ENCODE measurements at places on chromosomes 13 and 19.

DNA sequence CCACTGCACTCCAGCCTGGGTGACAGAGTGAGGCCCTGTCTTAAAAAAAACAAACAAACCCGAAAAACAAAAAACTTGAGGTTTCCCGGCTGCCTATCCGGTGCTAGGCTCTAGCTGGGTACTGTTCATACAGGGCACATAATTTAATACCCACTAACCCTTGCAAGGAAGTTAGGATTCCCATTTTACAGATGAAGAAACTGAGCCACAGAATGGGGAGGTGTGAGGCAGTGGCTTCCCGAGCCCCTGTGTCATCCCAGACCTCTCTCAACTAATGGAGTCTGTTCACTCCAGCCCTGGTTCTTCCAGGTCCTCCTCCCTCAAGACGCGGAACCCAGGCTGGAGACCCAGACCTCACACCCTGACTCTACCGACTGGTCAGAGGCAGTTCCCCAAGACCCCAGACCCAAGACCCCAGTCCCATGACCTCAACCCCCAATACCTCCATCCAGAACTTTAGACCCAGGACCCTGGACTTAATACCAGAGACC lies 576 bp downstream of the APBA3 start:
- no peak for DNase-seq

- DNase-seq: no peak
Observed at GRCh38 chr19:13267889-13268288, 117.7 kb downstream of the IER2 start.

DNA sequence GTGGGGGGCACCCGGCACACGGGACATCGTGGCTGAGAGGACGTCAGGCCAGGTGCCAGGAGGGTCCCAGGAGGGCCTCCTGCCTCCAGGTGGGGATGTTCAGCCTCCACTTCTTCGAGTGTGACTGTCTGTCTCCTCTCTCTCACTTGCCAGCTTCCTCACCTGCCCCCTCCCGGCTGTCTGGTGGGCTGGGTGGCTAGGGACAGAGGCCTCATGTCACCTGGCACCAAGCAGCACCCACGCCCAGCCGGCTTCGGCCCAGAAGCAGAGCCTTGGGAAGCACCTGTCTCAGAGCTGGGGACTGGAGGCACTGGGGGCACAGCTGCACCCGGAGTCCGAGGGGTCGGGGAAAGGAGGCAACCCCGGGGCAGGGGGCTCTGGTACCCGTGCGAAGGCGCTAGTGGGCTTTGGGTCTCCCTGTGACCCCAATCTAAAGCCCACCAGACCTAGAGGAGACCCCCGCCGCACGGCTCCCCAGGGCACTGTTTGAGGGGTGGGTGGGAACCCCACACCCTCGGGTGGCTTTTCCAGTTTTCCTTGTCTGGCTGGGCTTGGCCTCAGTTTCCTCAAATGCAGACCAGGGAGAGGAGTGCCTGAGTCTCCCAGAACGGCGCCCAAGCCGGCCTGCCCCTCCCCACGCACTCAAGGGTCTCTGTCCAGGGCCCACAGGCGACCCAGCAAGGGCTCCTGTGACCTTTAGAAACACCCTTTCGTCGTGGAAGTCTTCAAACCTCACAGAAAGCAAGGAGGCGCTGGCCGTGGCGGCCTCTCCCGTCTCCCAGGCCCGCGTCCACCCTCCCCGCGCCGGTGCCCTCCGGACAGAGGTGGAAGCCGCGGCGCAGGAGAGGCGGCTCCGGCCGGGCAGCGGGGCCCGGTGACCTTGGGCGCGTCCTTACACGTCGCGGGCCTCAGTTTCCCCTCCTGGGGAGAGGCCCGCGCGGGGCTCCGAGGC lies 664 bp upstream of the HCN2 start:
- DNase-seq: no peak

- DNase-seq: no peak
Observed at GRCh38 chr13:32001154-32001768, 30.3 kb upstream of the FRY start.

DNA sequence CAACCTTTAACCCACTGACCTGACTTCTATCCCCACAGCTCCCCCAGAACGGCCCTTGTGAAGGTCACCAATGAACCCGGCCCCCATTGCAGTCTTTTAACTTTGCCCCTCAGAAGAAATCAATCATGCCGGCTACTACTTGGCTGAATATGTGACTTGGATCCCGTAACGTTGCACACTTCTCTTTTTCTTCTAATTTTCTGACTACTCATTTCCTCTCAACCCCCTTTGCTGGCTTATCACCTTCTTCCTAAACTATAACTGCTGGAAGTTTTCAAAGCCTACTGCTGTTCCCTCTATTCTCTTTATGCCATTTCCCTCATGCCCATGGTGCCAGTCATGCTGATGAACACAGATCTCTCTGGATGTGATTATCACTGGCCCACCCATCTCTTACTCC lies 367.6 kb downstream of the DNAJC15 start:
- DNase-seq: no peak
